ENCODE measurements at places on chromosomes 1 and 21. TPM values are rescaled to one million over a fixed set of nuclear protein-coding genes. Genes with fewer than 3 reads are reported as not detected.

DNA sequence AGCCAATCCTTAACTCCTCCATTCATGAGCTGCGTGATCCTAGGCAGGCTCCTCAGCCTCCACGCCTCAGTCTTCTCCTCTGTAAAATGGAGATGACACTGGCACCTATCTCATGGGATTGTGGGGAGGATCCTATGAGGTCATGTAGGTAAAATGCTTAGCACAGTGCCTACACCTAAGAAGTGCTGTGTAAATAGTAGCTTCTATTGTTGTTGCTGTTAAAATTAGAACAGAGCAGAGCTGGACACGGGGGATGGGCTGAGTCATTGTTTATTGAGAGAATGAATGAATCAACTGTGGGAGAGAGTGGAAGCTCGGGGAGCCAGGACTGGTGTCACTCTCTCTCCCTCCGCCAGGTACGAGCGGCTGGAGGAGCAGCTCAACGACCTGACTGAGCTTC lies 43.0 kb downstream of the TMCC2 start:
- no peak for DNase-seq

- DNase-seq = no peak
Observed at GRCh38 chr1:58975888-58976287, 192.0 kb upstream of the JUN start.

- DNase-seq = no peak
Observed at GRCh38 chr1:230807561-230808280, 60.5 kb downstream of the CAPN9 start.

DNA sequence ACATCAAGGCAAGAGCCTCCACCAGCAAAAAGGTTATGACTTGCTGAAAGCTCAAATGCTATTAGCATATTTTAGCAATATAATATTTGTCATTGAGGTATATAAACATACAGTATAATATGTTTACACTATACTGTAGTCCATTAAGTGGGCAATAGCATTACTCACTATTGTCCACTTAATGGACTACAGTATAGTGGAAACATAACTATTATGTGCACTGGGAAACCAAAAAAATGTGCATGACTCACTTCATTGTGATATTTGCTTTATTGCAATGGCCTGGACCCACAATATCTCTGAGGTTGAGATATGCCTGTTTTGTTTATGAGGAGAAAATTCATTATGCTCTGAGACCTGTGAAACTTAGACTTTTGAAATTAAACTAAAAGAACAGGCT lies 300.0 kb downstream of the BARHL2 start:
- no peak for DNase-seq

- DNase-seq = no peak
Observed at GRCh38 chr1:47650205-47650604, 212.4 kb downstream of the FOXD2 start.

GRCh38 chr21:44865561-44866280 lies 7.8 kb downstream of the PTTG1IP start:
- DNase-seq = no peak

Gene GJA5
- total RNA-seq = 1.4 TPM

Measured in ovary (tissue), 10 donors.